ENCODE measurements at places on chromosomes 16 and 17. TPM values are rescaled to one million over a fixed set of nuclear protein-coding genes. Genes with fewer than 3 reads are reported as not detected.

Gene ITGAD
- not detected for total RNA-seq

Gene HOXB1
- total RNA-seq = not detected

Gene NHLRC4
- 2.4 TPM for total RNA-seq

Gene ITGAX
- 6.3 TPM for total RNA-seq

Gene ADAP2
- total RNA-seq = 4.6 TPM

Gene KRTAP2-3
- not detected for total RNA-seq

Gene AGRP
- not detected for total RNA-seq

Data from CD4-positive, alpha-beta memory T cell (primary cell).